SK-N-SH treated with all-trans-retinoic acid at 6 μM for 48 hours (cell line): ENCODE measurements at places on chromosomes 2 and 18.

DNA sequence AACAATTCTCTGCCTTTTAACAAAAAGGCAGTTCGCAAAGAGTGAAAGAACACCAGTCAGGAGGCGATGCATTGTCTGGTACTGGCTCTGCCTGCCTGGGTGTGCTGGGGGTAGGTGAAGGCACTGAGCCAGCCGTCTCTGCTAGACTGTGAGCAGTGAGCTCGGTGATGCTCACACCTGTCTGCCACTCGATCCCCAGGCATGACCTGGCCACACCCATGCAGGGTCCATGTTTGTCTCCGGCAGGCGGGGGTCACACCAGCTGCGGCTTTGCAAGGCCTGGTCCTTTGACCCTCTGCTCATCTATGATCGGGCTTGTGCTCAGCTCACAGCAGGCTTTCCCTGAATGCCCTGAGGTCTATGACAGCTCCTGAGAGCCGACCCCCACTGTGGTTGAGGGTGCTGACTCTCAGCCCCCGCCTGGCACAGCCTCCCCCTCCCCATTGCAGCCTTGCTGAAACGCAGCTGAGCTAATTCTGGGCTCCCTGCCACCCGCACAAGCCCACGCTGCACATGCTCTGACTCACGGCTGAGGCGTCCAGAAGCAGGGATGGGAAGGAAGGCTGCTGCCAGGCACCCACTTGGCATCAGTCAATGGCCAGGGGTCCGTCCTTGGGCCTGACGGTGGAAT is 23.7 kb downstream of the CRACDL start:
- ATAC-seq: peak; percentile 81

GRCh38 chr2:179265082-179265510 is 464 bp upstream of the SESTD1 start:
- ATAC-seq: no peak

GRCh38 chr2:64952511-64953482 is 36.4 kb upstream of the SLC1A4 start:
- ATAC-seq: peak; percentile 68

DNA sequence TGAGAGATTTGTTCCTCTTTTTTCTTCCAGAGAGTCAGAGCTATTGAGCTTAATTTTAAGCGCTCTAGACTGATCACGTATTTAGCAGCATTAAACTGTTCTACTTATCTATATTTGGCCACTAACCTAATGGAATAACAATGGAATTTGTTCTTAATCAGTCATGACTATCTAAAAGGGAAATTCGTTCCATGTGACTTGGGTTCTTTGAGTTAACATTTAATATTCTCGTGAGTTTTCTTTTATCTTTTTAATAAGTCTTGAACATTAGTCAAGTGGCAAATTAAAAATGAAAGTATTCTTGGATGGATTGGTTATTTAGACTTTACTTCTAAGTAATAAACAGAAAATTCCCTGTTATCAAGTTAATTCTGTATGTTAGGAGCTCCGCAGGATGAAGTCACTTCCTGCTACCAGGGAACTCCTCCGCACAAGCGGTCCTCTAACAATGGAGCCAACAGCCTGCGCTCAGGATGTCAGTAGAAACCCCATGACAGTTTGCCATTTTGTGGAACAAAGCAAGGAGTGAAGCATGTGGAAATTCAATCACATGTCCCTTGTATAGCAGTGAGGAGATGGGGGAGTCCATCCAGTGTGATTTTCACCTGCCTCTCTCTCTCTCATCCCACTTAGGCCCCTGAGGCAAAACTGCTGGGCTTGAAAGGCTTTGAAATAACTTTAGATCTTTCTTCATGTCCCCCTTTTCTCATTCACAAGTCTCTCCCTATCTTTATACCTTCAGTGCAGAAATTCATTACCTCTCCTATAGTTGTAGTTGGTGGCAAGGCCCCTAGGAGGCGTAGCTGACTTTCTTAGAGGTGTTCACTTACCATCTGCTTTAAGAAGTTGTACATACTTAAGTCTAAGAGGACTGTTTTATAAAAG is 138.1 kb downstream of the WDR7 start:
- ATAC-seq: peak; percentile 78; the same call in 2 of the 3 replicates

GRCh38 chr2:229085439-229085838 is 185.6 kb downstream of the PID1 start:
- ATAC-seq: no peak

DNA sequence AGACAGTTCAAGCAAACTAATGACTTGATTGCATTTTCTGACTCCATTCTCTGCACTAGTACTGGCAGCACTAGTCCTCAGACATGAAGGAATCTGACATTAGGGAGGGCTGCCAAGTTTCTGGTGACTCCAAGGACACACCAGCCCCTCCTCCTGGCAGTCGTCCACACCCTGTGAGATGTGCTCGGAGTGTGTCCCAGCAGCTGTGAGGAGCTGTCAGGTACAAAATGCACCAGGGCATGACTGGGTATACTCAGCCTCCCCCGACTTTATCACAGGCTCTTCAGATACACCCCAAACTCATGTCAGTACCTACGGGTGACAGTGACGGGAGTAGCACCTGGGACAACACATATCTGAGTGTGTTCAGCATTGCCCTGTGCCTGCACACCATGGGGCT is 43.1 kb downstream of the EDAR start:
- ATAC-seq: no peak

DNA sequence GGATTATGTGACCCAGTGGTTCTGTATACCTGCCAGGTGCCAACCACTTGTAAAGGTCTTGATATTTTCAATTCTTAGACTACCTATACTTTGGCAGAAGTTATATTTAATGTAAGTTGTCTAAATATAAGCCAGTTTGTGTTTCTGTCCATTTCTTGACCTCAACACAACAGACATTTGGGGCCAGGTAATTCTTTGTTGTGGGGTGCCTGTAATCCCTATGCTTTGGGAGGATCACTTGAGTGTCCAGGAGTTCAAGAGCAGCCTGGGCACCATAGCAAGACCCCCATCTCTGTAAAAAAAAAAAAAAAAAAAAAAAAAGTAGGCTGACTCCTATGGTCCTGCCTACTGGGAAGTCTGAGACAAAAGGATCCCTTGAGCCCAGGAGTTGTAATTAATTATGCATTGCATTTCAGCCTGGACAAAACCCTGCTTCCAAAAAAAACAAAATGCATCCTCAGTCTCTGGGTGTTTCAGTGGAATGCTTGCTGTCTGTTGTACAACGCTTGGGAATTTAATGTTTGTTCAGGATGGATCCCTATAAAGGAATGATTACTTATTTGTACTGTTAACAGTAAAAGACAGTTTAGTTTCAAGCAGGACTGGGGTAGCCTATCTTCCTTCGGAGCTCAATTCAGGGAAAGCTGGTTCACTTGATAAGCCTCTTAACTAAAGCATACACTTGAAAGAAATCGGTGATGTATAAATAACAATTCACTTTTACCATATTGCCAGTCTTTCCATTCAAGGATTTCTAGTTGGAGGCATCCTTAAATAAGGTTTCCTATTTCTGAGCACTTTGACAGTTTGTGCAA is 3.4 kb downstream of the RPS27A start:
- no peak for ATAC-seq

DNA sequence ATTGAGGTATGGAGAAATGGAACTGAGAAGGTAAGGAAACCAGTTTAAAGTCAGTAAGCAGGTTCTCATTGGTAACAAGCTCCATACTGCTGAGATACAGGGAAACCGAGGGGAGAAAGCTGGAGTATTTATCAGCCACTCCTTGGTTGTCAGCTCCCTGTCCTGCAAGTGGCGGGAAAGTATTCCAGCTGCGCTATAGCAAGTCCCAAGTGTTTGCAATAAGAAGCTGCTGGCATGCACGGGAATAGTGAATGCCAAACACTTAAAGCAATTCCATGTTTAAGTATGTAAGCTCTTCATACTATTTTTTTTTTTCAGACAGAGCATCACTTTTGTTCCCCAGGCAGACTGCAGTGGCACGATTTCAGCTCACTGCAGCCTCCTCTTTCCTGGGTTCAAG is 1601.1 kb downstream of the SUCLG1 start:
- ATAC-seq: no peak

GRCh38 chr2:51791496-51791895 is 759.6 kb upstream of the NRXN1 start:
- ATAC-seq: no peak
